ENCODE measurements at places on chromosomes 2 and 18.

DNA sequence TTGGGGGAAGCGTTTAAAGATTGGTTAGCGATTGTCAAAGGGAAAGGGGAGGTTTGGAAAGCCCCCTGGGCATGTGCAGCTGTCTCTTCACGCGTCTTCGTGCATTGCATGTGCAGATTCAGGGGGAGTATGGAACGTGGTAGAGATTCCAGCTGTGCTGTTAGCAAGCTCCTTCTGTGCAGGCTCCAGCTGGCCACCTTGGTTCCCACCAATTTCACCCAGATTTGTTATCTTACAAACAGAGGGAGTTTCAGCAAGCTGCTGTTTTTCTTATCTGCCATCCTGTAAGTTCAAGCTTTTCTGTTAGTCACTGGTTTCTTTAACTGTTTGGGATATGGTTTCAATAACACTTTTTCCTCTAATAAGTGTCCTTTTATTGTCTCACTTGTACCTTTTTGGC lies 30.4 kb downstream of the FARP2 start:
- DNase-seq: no peak

- DNase-seq: no peak
Measured at GRCh38 chr18:76957384-76958355, 135.3 kb downstream of the ZNF236 start.

DNA sequence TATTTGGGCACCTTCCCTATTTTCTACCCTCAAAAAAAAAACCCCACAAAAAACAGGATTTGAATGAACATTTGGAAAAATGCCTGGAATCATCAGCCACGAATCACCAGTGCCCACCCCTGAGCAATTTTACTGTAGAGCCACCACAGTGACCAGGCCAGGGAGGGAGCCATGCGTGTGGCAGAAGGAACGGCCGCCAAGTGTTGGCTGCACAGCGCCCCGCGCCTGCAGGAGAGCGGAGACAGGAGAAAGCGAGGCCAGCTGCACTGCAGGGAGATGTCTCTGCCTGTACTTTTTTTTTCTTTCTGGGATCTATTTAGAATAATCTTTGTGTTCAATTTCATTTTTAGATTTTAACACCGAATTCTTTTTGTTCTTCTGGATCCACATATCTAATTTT lies 269.3 kb upstream of the RAB12 start:
- no peak for DNase-seq

- DNase-seq: no peak
Measured at GRCh38 chr2:126368758-126369157, 287.2 kb upstream of the GYPC start.
